Activated naive CD4-positive, alpha-beta T cell treated with anti-CD3 and anti-CD28 coated beads for 36 hours (primary cell): ENCODE measurements at places on chromosomes 2 and 18. TPM values are rescaled to one million over a fixed set of nuclear protein-coding genes. Genes with fewer than 3 reads are reported as not detected.

Gene YPEL5
- total RNA-seq = 28.4 TPM

DNA sequence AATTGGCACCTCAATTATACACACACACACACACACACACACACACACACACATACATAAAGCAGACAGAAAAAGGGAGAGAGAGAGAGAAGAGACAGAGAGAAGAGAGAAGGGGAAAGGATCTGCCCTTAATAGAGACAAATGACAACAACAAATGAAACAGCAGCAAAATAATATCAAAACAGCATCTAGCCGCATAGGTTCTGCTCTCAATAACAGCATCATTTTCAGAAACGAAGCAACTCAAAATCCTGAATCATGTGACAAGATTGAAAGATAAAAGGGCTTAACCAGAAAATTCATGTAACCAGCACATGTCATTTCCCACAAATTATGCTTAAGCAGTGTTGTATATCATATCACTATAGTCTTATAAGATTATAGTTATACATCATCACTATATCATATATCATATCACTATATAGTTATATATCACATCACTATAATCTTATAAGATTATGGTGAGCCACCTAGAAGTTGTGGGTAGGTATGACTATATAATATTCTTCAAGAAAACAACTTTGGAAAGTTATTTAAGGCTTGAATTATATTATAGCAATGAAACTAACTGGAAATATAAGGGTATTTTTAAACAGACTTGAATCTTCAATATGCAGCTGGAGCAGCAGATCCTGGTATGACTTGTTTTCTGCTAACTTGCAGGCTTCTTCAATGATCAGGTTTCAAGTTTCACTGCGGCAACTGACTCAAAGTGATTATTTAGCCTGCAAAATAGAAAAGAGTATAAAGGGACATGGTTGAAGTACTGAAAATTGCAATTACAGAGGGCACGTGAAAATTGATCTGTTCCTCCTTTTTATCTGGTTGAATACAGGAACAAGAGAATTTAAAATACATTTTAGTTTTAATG lies 16.1 kb upstream of the VPS54 start:
- DNase-seq = peak; percentile 66

Gene ANKRD30B
- total RNA-seq = not detected

Gene GREB1
- total RNA-seq = 0.42 TPM

DNA sequence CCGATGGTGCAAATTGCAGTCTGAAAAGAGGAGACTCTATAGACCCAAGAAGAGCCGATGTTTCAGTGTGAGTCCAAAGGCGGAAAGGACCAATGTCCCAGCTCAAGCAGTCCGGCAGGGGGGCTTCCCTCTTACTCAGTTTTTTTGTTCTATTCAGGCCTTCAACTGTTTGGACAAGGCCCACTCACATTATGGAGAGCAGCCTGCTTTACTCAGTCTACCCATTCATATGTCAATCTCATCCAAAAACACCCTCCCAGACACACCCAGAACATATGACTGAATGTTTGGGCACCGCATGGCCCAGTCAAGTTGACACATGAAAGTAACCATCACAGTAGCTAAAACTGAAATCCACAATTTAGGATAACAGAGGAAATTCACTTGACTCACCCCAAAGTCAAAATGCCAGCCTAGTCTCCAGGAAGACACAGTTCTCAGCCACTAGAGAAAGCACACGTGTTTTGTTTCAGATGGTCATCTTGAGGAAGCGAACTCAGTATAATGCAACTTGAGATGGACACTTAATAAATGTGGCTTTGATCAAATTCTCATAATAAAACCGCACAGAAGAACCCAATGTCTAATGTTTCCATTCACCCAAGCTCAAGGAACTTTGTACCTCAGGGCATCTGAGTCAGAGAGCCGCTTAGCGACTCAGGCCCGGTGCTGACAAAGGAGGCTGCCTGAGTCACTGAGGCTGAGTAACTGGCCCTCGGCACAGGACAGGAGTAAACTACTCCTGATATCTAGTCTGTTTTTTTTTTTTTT lies 2.4 kb downstream of the FHL2 start:
- DNase-seq = peak; percentile 66

- DNase-seq = no peak
Observed at GRCh38 chr2:236254001-236254400, 10.2 kb downstream of the ASB18 start.

DNA sequence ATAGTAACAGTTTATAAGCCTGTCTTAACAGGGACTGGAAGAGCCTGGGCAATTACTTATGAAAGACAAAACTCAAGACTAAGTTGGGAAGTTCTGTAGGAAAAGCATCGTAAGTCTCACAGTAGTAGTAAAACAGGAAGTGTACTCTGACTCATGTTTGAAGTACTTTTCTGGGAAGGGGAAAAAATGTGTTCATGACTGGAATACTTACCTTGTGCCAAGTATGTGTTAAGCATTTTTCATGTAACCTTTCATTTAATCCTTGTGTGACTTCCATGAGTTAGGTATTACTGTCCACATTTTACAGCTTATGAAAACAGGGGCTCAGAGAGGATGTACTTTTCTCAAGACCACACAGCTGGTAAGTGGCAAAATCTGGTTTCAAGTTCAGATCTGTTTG lies 13.7 kb upstream of the SKOR2 start:
- no peak for DNase-seq

- no peak for DNase-seq
Observed at GRCh38 chr2:1693723-1694122, 50.6 kb downstream of the PXDN start.

- DNase-seq = no peak
Observed at GRCh38 chr2:135056790-135057189, 4.7 kb downstream of the RAB3GAP1 start.

Gene PIEZO2
- total RNA-seq = not detected

GRCh38 chr2:190215620-190216019 lies 104.0 kb downstream of the HIBCH start:
- no peak for DNase-seq

Gene WIPF1
- 167 TPM for total RNA-seq

DNA sequence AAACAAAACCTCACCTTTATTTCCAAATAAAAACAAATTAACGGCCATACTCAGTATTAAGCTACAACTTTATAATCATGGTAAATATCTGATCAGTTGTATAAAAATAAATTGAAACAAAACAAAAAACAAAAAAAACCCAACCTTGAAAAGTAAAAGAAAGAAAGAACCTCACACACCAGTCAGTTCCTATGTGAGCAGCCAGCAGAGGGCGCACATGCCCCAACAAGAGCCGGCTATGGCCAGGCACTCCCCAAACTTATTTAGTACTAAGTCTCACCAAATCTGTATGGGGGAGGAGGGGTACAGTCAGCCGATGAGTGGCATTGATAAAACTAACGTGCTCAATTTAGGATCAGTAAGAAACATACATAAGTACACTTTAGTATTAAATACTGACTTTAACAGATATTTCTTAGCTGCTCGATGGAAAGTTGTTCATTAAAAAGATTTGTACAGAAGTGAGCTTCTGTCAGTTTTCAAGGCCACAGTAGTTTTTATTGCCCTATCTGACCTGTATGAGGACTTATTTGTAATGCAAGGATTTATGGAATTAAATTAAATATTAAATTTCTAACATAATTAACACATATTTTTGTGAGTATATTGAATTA lies 172.6 kb downstream of the TCF4 start:
- peak; percentile 85 for DNase-seq

GRCh38 chr2:36356990-36357846 lies 1.6 kb downstream of the CRIM1 start:
- DNase-seq = peak; percentile 48

DNA sequence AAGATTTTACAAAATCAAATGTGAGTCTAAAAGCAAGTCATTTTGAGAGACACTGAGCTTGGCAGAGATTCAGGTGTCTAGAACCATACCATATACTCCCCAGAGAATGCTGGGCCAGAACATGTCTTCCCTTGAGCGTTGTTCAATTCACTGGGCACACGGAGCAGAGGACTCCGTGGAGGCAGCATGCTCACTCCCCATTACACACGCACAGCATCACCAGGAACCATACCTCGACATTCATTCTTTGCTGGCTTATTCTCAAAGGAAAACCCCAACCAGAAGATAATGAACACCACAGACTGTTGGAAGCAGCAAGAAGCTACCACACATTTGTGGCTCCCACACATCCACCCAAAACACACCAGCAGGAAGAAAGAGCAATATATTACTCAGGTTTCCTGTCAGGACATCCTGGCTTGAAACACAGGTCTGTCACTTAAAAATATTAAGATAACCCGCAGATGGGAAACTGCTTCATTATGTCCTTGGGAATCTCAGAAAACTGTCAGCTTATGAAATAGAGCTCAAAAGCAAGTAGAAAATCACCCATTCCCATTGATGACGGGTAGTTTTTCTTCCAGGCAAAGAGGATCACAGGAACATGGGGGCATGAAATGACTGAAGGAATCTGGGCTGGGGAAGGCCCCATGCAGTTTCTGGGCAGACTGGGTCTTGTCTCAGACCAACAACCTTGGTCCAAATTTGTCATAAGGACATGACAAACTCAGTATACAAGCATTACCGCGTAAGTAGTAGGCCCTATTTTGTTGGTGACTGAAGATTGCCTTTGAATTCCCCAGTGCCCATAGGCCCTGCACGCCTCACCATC lies 46.4 kb downstream of the PCBP1 start:
- DNase-seq = peak; percentile 56

DNA sequence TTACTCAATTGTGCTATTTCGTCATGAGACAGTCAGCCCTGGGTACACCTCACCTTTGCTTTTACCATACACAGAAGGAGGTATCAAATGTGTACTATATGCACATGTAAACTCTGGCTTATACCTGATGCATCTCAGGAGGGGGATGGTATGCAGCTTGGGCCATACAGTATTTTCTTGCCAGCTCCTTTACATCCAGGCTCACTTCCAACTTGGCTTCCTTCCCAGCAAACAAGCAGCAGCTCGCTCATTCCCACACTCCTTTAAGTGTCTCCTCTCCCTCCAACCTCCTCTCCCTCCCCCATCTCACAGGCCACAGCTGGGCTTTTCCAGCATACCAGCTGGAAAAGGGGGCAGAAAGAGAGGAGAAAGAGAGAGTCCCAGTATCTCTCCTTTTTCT lies 9.6 kb downstream of the MARCHF4 start:
- no peak for DNase-seq

DNA sequence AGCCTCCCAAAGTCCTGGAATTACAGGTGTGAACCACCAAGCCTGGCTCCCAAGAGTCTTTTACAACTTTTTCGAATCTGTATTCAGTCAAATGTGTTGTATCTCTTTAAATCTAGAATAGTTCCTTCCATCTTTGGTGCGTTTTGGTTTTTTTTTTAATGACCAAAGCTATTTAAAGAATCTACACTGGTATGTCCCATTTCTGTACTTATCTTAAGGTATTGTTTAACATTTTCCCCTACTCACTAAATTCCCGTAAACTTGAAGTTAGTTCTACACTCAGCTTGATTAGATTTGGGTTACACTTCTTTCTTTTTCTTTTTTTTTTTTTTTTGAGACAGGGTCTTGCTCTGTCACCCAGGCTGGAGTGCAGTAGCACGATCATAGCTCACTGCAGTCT lies 63.8 kb downstream of the TMEM237 start:
- DNase-seq = no peak

GRCh38 chr2:171703574-171704347 lies 16.5 kb downstream of the DYNC1I2 start:
- DNase-seq = peak; percentile 13

DNA sequence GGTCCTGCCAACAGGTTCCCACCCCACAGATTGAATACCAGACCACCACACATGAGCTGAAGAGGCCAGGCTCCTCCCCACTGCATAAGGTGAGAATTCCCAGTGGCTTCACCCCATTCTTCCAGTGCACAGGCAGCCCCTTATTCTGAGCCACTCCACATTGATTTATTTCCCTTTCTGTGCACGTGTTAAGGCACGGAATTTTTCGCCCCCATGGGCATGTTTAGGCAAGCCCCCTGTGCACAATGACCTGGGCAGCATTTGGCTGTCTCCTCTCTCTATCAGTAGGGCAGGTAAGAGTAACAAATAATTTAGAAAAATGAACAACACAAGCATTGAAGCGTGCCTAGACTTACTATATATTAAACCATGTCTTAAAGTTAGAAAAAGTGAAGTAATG lies 15.2 kb upstream of the CHAC2 start:
- no peak for DNase-seq

GRCh38 chr2:38835990-38836389 lies 39.7 kb downstream of the DHX57 start:
- no peak for DNase-seq

Gene GPR39
- not detected for total RNA-seq

Gene RAB31
- 0.89 TPM for total RNA-seq

Gene ATOH8
- total RNA-seq = not detected

Gene TUBB6
- total RNA-seq = 2.7 TPM

DNA sequence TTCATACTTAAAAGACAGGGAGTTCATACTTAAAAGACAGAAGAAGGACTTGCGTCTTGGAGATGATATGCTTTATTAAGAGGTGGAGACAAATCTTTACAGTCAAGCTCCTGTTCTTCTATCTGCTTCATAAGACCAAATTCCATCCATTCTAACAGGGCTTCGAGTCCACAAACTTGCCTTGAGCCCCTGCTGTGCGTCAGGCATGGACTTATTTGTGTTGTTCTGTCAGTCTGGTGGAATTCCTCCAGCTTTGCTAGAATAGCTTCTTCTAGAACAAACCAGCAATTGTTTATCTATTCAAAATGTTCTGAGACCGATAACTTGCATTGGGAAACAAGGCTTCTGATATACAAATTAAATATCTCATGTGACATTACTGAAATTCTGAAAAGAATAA lies 73.9 kb upstream of the SOX11 start:
- no peak for DNase-seq

DNA sequence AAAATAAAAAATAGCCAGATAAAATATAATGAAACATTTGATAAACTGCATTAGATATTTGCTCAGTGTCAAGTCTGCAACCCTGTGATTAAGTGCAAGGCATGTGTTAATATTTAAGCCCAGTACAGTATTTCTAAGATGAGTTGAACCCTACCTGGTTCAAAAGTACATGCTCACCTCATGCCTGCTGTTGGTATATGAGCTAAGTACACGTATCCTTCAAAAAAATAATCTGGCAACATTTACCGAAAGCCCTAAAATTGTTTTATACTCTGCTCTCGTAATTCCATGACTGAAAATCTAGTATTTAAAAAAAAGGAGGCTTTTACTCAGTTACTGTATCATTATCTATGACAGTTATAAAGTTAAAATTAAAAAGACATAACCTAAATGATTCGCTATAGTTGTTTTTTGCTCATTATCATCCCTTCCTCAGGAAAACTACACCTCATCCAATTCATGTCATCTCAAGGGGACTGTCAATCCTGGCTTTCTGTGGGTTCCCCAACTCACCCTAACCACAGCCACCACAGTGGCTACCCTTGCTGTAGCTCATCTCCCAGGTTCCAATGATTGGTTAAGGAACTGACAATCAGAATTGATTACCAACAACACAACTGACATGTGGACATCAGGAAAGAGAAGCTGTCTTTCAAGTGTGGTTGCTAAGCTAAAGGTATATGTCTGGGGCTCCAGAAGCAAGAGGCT lies 10.6 kb downstream of the TLK1 start:
- no peak for DNase-seq

DNA sequence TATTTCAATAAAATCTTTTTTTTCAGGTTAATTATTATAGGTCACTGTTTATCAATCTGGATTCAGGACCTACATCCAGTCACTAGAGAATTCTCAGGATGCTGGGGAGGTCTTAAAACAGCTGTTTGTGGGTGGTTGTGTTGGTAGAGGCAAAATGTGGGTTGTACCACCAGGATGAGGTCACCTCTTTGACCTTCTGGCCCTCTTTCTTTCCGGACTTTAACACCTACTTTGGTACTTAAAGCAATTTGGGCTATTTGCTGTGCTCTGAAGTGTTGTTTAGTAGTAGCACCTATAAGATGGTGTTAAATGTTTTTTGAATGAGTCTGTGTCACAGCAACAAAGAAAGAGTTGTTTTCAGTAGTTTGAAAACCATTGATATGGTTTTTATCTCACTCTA lies 14.6 kb downstream of the EML4 start:
- no peak for DNase-seq

Gene PRSS56
- total RNA-seq = not detected
